Left lung (tissue), 14 donors: ENCODE measurements at places on chromosomes 7 and 10. TPM values are rescaled to one million over a fixed set of nuclear protein-coding genes. Genes with fewer than 3 reads are reported as not detected.
A peak's percentile ranks its signal among the peaks of the same experiment; 100 is the strongest.

DNA sequence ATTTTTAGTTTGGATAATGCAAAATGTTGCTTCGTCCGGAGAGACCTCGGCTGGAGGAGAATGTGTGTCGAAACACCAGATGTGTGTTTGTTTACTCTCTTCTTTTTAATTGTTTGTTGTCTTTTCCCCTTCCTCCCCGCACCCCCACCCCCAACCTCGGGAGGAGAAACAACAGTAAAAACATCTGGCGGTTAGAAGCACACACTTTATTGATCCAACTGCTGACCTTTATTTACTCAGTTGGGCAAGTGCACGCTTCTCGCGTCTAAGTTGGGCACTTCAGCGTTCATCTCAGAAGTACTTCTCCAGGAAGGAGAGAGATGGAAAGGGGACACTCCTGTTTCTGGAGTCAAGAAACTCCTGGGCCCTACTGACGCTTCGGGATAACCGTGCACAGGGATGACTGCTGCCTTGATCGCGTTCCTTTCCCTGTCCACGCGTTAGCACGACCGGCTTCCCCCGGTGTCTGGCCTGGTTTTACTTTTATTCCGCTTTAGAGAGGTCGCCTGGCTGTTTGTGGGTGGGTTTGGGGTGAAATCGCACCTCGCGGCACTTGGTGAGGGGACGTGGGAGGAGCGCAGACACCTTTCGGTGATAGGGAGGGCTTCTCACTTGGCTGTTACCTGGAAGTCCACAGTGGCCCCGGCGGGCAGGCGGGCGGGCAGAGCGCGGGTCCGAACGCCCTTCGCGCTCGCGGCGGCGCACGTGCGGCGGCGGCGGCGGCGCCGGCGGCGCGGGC is 168.3 kb upstream of the PPP1R3A start:
- H3K4me1 ChIP-seq = no peaks in the 10 kb centered on the region
- peak; percentile 55 for DNase-seq
- H3K27ac ChIP-seq = peak overlapping the region; percentile 92
- H3K36me3 ChIP-seq = no peaks in the 10 kb centered on the region

DNA sequence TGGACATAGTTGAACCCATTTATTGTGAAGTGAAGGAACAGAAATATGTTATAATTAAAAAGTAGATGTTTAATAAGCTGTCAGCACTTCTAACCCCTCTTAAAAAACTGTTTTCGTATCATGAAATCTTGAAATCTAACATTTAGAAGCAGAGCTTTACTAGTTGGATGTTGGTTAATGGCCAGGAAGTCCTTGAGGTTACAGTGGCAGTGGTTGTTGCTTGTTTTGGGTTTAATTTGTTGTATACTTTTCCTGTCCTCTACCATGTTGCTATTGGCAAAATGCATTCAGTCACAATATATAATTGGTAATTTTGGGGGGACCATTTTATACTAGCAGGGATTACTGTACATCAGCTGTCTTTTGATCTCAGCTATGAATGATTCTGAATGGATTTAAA is 60.7 kb downstream of the EXOC4 start:
- H3K36me3 ChIP-seq = peaks cover 19% of the 10 kb centered on the region
- no peaks in the 10 kb centered on the region for H3K4me1 ChIP-seq
- H3K27me3 ChIP-seq = no peaks in the 10 kb centered on the region
- DNase-seq = no peak
- no peak overlapping the region for H3K27ac ChIP-seq
- no peak overlapping the region for H3K4me3 ChIP-seq

Gene GIMAP1
- total RNA-seq = 11.3 TPM

Gene CUZD1
- total RNA-seq = 0.76 TPM

GRCh38 chr7:94394437-94395140 is at the start of gene COL1A2:
TSS of gene COL1A2 (plus strand) at chr7:94394895. CDS start at chr7:94395032, 137 bp downstream.
- peak; percentile 68 for DNase-seq
- no peaks in the 10 kb centered on the region for H3K36me3 ChIP-seq
- H3K27ac ChIP-seq = peak within 1 kb of the TSS; percentile 63
- no peaks in the 10 kb centered on the region for H3K4me1 ChIP-seq

DNA sequence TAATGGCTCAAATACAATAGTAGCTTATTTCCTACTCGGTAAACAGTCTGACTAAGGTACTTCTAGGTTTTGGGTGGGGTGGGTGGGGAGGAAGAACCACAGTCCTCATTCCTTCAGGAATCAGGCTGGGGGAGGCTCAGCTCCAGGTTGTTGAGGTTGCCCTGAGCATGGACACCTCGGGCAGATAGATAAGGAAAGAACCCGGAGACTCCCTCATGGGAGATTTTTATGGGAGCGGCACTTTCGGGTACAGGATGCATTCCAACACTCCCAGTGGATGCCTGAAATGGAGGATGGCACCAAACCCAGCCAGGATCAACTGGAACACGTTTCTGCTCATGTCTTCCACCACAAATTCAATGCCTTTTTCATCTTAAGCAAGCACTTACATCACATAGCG is 5.5 kb upstream of the GSDME start:
- H3K4me1 ChIP-seq = no peaks in the 10 kb centered on the region
- H3K4me3 ChIP-seq = no peak overlapping the region
- no peaks in the 10 kb centered on the region for H3K36me3 ChIP-seq
- DNase-seq = no peak
- H3K27me3 ChIP-seq = peaks cover 50% of the 10 kb centered on the region

- H3K27ac ChIP-seq = no peak overlapping the region
- H3K27me3 ChIP-seq = no peaks in the 10 kb centered on the region
- H3K4me1 ChIP-seq = peaks cover 16% of the 10 kb centered on the region
- no peaks in the 10 kb centered on the region for H3K36me3 ChIP-seq
- DNase-seq = no peak
Observed at GRCh38 chr7:117068511-117069145, 115.3 kb downstream of the ST7 start.

Gene ANXA11
- 298 TPM for total RNA-seq

GRCh38 chr7:129006636-129007414 is 48.1 kb downstream of the TNPO3 start:
- DNase-seq = no peak
- H3K27ac ChIP-seq = no peak overlapping the region
- no peaks in the 10 kb centered on the region for H3K27me3 ChIP-seq
- H3K4me1 ChIP-seq = no peaks in the 10 kb centered on the region
- H3K36me3 ChIP-seq = peaks cover 51% of the 10 kb centered on the region
- H3K4me3 ChIP-seq = no peak overlapping the region

DNA sequence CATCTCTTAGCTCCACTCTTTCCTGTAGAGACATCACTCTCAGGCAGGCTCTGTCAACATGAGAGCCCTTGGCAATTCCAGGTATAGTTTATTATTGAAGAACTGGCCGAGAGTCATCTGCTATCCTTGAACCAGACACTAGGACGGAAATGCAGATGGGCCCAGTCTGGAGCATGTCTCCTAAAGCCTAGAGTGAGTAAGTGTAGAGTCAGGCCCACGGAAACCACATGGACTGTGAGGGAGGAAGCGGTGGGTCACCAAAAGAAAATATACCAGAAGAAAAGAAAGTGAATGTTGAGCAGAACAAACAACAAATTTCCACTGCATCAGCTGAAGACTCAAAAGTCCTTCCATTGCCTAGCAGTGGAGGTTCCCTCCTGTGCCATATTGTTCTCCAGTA is 15.7 kb upstream of the RELN start:
- no peak overlapping the region for H3K27ac ChIP-seq
- no peaks in the 10 kb centered on the region for H3K36me3 ChIP-seq
- no peaks in the 10 kb centered on the region for H3K4me1 ChIP-seq
- H3K4me3 ChIP-seq = no peak overlapping the region

DNA sequence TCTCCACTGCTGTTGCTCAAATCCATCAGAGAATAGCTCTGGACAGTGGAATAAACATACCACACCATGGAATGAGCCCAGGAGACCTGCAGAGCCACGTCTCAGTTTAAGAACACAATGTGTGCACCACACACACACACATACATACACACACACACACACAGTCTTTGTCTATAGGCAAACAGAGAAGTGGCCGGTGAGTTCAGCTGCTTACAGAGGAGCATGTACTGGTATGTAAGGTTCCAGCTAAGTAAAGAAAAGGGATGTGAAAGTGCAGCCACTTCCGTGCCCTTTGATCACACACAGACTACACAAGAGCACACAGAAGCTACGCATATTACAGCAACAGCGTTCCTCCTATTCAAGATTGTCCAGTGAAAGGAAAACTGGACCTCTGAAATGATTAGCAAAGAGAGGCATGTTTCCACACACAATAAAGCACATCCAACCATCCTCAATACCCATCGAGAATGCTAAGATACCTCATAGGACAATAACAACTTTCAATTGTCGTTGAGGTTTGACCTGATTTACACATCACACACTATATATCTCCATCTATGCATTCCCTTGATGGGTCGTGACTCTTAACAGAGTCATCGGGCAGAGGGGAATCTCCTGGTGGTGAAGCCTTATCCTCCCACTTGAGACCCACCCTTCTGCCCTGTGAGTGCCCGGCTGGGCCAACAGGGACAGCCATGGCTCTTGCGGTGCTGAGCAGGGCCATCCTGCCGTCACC is 23.6 kb downstream of the SLC35B4 start:
- no peak overlapping the region for H3K4me3 ChIP-seq
- DNase-seq = no peak
- H3K4me1 ChIP-seq = no peaks in the 10 kb centered on the region
- no peak overlapping the region for H3K27ac ChIP-seq

GRCh38 chr7:141739250-141739649 is 1.1 kb downstream of the SSBP1 start:
- DNase-seq = no peak
- no peaks in the 10 kb centered on the region for H3K36me3 ChIP-seq
- no peaks in the 10 kb centered on the region for H3K27me3 ChIP-seq
- no peak overlapping the region for H3K27ac ChIP-seq
- H3K4me3 ChIP-seq = peak overlapping the region; percentile 69
- peaks cover 5% of the 10 kb centered on the region for H3K4me1 ChIP-seq

DNA sequence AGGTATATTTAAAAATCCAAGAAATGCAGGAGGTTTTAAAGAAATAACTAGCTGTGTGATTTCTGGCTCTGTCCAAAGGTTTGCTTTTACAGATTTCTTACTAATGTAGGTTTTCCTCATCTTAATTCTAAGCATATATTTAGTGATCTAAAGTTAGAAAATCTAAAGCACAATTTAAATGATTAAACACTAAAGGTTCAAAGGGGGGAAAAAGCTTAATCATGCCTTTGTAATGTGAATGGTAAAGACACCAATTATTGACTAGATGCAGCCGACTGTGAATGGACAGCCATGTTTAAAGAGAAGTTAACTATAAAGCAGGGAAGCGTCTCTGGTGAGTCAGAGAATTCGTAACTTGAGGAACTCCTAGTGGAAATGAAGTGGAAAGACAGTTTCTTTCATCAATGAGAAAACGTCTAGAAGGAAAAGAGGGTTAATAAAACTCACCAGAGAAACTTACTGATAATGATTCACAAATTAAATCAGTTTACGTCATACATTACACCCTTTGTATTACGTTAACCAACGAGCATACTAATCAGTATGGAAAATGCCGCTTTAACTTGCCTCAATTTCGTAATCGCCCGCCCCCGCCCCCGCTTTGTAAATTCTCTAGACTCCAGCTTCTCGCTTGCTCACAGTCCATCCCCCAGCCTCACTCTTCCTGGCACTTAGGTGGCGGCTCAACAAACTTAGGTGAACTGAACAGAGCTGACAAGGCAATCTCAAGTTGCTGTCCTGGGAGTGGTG is 1.1 kb upstream of the HBP1 start:
- H3K36me3 ChIP-seq = no peaks in the 10 kb centered on the region
- peaks cover 26% of the 10 kb centered on the region for H3K4me1 ChIP-seq
- H3K27ac ChIP-seq = peak overlapping the region; percentile 99
- no peaks in the 10 kb centered on the region for H3K27me3 ChIP-seq
- peak overlapping the region; percentile 29 for H3K4me3 ChIP-seq
- DNase-seq = peak; percentile 89
